ENCODE measurements at places on chromosomes 1 and 21.

- DNase-seq = no peak
Observed at GRCh38 chr21:33839167-33839716, 76.4 kb downstream of the ATP5PO start.

- DNase-seq = no peak
Observed at GRCh38 chr21:30839304-30839703, 9.7 kb upstream of the KRTAP7-1 start.

GRCh38 chr1:150259217-150259616, 1.6 kb downstream of the CA14 start:
- DNase-seq = no peak

DNA sequence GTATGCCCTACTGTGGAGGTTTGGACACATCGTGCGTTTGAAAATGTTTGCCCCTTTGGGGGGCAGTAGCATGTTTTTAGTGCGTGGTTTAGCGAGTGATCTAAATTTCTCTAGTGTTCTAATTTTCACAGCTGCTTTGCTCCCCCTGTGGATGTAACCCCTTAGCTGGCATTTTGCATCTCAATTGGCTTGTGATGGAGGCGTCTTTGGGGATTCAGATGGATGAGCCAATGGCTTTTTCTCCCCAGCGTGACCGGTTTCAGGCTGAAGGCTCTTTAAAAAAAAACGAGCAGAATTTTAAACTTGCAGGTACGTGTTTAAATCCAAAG, 836 bp downstream of the CDC7 start:
- DNase-seq = no peak

GRCh38 chr21:46210378-46211136, 18.0 kb downstream of the LSS start:
- DNase-seq = no peak

DNA sequence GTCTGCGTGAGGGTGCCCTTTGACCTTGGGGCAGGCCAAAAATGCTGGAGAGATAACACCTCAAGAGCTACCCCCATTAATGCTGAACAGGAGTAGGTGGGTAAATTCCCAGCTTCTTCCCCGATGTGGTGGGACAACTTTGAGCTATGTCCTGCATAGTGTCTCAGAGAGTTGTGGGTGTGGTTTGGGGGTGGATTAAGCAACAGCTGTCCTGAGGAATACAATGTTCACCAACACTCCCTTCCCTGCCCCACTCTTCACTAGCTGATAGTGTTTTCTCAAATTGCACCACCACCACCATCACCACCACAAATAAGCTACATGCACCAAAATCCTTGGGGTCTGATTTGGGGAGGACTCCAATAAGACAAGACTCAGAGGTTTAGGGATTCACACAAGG, 258.4 kb downstream of the HLX start:
- DNase-seq = no peak

GRCh38 chr1:108071601-108072000, 106.6 kb upstream of the VAV3 start:
- DNase-seq = no peak

- no peak for DNase-seq
Observed at GRCh38 chr1:41492341-41492848, 7.9 kb upstream of the EDN2 start.

GRCh38 chr1:180268556-180269075, 38.6 kb downstream of the LHX4 start:
- no peak for DNase-seq

DNA sequence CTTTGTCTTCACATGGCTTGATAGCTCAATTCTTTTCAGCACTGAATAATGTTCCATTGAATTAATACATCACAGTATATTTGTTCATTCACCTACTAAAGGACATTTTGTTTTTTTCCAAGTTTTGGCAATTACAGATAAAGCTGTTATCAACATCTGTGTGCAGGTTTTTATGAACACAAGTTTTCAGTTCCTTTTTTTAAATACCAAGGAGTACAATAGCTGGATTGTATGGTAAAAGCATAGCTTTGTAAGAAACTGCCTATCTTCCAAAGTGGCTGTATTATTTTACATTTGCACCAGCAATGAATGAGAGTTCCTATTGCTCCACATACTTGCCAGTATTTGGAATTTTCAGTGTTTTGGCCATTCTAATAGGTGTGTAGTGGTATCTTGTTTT, 4.8 kb upstream of the MCOLN2 start:
- no peak for DNase-seq

- no peak for DNase-seq
Observed at GRCh38 chr1:211349741-211350140, 23.1 kb downstream of the TRAF5 start.

DNA sequence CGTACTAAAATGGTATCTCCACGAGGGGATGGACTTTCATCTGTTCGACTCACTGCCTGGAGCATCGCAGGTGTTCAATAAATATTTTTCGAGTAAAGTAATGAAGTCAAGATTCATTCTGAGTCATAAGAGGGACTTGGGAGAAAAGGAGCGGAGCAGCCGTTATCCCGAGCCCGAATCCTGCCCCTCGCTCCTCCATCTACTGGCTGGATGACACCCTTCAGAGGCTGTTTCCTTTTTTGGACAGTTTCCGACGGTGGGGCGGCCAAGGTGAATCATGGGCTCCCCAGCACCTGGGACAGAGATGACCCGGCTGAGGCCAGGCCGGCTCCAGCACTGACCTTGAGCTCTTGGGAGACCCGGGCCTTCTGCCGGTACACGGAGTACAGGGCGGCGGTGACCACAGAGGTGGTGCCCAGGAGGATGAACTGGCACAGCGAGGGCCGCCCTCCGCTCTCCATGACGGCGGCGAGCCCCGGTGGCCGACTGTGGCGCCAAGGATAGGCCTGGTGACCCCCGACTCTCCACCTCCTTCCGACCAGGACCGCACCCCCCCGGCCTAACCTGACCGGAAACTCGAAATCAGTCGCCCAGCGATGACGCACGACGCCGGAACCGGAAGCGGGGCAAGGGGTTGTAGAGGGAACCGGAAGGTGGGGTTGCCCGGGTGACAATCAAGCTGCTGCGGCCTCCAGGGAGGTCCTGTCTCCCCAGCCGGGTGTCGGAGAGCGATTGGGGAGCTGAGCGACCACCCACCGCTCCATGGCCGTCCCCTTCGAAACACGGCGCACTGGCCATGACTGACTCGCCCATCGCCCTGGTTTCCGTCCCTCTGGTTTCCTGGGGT, at the start of gene MUL1:
TSS of gene MUL1 (minus strand) at position 588 of the 847 bp plus-strand sequence. CDS start at position 461, 127 bp downstream.
- DNase-seq = peak; percentile 93

- peak; percentile 3 for DNase-seq
Observed at GRCh38 chr1:188904201-188904600, 1573.5 kb downstream of the BRINP3 start.

DNA sequence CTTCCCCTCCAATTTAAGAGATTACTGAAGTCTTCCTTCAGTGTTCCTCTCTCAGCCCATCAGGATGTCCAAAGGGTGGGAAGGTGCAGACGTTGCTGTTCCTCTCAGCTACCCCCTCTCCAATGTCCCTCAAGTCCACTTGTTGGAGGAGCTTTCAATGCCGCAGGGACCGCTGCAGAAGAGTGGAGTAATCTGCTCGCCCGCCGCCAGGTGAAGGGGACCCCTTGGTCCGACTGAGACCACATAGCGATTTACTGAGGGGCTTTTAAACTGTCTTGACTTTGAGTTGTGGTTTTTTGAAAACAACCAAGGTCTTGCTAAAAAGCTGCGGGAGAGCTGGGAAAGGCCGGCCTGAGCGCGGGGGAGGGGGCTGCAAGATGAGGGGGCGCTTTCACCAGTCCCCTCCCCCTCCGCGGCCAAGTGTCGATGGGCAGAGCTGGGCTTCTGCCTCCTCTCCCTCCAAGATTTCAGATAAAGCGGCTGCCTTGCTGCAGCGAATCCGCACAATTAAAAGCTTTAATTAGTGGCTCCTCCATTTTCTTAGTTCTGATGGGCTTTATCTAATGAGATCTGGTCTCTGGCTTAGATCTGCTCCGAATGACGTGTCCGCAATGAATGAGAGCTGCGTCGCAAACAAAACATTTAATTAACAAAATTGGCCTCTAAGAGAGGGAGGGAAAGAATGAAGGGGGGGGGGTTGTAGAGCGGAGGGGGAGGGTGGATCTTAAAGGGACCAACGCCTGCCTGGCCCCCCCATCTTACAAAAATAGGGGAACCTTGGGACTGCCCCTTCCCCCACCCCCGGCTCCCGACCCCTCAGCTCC, 5.9 kb downstream of the LMO4 start:
- DNase-seq = peak; percentile 44

- no peak for DNase-seq
Observed at GRCh38 chr1:26791626-26792025, 3.9 kb downstream of the PIGV start.

DNA sequence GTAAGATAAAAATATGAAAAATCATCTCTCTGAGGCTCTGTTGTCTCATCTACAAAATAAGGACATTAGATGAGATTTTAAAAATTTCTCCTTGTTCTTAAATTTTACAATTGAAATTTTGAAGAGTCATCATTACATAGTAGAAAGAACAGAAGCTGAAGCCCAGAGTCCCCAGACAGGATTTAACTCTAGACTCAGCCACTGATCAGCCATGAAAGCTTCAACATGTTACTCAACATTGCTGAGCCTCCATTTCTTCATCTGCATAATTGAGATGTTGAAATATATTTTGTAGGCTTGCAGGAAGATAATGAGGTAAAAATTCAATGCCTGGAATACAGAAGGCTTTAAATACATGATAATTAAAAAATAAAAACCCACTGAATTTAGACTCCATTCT, 633.3 kb downstream of the LMO4 start:
- no peak for DNase-seq

GRCh38 chr1:102252731-102253505, 256.2 kb upstream of the OLFM3 start:
- no peak for DNase-seq

DNA sequence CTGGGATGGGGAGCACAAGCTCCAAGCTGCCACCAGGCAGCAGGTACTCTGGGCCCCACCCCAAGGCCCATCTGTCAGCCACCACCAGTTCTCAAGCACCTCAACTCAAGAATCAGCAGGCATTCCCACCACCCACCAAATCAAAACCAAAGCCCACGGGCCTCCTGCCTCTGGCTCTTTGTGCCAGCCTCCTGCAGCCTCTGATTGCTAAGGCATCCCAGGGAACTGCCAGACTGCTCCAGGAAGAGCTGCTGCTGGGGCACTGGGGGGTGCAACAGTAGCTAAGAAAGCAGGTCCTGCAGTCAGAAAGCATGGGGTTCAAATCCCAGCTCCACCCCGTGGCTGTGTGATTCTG, 34.7 kb downstream of the CHD5 start:
- DNase-seq = no peak

GRCh38 chr1:38454749-38455441, 404.7 kb downstream of the RRAGC start:
- no peak for DNase-seq

- DNase-seq = no peak
Observed at GRCh38 chr1:154855186-154855851, 14.8 kb downstream of the KCNN3 start.

DNA sequence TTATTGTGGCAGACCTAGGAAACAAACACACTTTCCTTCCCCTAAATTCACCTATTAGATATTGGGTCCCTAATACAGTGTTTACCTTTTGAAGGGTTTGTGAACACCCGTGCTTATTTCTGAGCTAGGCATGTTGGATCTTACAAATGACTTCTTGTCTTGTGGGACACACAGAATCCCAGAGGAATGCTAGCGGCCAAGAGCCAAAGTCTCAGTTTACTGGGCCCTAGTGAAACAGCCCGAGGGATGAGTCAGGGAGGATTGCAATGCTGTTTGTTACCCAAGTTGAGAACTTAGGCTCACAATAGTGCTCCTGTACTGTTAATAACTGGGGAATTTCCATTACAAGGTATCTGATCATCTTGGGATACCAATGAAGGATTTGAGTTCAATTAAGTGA, 100.1 kb upstream of the AKT3 start:
- peak; percentile 91 for DNase-seq

- DNase-seq = peak; percentile 98
Observed at GRCh38 chr1:87956072-87956471, 627.4 kb downstream of the LMO4 start.

- DNase-seq = peak; percentile 67
Observed at GRCh38 chr1:63987014-63987627, 213.3 kb downstream of the ROR1 start.

GRCh38 chr1:197171531-197171930, 25.1 kb upstream of the ASPM start:
- no peak for DNase-seq

- DNase-seq = peak; percentile 69
Observed at GRCh38 chr1:7538033-7538432, 233.1 kb upstream of the VAMP3 start.

DNA sequence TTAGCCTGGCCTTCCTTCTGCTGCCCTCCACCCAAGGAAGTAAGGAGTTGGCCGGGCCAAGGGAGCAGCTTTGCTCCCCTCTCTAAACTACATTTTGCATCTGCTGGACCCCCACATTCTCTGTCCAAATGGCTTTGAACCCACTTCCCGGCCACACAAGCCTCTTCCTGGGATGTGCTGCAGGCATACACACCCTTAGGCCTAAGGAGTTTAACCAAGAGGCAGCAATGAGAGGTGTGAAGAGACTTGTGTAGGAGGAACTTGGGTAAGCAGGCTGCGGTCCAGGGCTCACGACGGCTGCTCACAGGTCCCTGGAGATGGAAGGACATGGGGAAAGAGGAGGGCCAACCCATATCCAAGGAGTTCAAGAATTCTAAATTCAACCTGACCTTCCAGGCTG, 196.7 kb upstream of the SGIP1 start:
- no peak for DNase-seq

- no peak for DNase-seq
Observed at GRCh38 chr1:53725238-53725689, 13.7 kb downstream of the GLIS1 start.

DNA sequence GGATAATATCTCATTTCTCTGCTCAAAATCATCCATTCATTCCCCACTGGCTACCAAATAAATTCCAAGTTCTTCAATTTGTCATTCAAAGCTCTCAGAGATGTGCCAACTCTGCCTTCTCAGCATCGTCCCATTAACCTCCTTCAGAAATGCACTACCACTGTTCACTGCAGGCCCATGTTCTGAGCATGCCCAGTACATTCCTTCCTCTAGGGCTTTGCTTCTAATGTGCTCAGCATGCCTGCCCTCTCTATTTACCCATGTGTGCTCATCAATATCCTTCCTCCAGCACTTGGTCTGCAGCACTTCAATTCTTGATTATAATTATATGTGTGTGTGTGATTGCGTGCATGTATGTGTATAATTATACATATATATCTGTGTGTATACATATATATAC, 36.1 kb upstream of the RGS8 start:
- no peak for DNase-seq

DNA sequence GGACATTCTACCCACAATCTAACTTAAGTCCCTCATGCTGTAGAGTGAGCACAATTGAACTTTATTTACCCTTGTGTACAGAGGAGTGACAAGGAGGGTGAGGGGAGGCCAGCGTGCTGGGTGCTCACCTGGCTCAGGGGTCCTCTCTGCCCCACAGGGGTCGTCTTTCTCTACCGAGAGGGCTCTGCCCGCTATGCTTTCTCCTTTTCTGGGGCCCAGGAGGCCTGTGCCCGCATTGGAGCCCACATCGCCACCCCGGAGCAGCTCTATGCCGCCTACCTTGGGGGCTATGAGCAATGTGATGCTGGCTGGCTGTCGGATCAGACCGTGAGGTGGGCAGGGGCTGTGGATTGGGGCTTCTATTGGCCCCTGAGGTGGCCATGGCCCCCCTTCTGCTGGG, 5.4 kb downstream of the BCAN start:
- no peak for DNase-seq

- no peak for DNase-seq
Observed at GRCh38 chr1:52119301-52120079, 22.4 kb upstream of the ZFYVE9 start.

GRCh38 chr21:25296252-25296651, 311.0 kb downstream of the MRPL39 start:
- no peak for DNase-seq

- DNase-seq = peak; percentile 83
Observed at GRCh38 chr1:53734650-53735211, 4.2 kb downstream of the GLIS1 start.

All from EL (cell line).